ENCODE measurements at places on chromosomes 4 and X.

- DNase-seq: no peak
Measured at GRCh38 chr4:186307916-186308315, 41.9 kb downstream of the F11 start.

- DNase-seq: no peak
Measured at GRCh38 chr4:79177388-79177787, 148.5 kb downstream of the NAA11 start.

GRCh38 chr4:168259096-168259495 lies 59.5 kb downstream of the DDX60 start:
- no peak for DNase-seq

DNA sequence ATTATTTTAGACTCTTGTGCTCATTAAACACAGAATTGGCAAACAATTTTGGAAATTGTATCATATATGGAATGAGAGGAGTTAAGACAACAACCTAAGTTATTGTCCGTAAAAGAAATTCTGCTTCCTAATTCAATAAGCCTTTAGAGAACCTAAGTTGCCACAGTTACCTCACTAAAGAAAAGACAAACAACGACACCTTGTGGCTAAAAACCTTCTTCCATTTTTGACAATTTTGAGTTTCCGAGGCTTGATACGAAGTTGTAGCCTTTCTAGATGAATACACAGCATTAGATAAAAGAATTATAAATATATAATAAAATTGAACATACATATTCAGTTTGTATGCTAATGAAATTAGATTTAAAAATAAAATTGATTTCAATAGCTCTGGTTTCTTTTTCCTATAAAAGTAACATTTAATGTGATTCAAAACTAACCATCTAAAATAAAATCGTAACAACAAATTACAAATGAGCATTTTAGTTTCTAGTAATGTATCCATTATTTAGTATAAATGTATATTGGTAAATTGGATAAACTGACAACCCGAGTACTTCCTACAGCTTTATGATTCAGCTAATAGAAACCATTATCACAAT lies 275.1 kb downstream of the GPM6A start:
- peak; percentile 51 for DNase-seq

- peak; percentile 28 for DNase-seq
Measured at GRCh38 chrX:80216086-80216485, 201.5 kb downstream of the TBX22 start.

- DNase-seq: no peak
Measured at GRCh38 chr4:48194971-48195370, 60.9 kb upstream of the TXK start.

GRCh38 chr4:151955721-151956380 lies 195.0 kb upstream of the GATB start:
- no peak for DNase-seq

DNA sequence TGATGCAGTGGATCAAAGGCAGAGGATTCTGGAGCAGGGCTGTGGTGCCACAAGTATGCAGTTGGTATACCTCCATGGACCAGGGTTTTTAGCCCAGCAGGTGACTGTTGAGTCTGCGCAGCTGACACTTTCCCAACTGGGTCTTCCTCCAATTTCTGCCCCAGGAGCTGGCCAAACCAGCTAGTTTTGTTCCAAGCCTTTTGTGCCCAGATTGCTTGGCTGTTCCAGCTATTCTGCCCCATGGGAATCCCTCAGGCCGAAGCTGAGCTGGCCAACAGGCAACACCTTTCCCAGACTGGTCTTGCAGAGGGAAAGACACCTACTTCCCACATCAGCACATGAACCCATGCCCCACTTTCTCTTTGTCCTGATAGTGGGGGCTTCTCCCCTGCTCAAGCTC lies 22.8 kb upstream of the ANKRD17 start:
- no peak for DNase-seq

GRCh38 chr4:182897601-182898478 lies 19.3 kb downstream of the DCTD start:
- no peak for DNase-seq

DNA sequence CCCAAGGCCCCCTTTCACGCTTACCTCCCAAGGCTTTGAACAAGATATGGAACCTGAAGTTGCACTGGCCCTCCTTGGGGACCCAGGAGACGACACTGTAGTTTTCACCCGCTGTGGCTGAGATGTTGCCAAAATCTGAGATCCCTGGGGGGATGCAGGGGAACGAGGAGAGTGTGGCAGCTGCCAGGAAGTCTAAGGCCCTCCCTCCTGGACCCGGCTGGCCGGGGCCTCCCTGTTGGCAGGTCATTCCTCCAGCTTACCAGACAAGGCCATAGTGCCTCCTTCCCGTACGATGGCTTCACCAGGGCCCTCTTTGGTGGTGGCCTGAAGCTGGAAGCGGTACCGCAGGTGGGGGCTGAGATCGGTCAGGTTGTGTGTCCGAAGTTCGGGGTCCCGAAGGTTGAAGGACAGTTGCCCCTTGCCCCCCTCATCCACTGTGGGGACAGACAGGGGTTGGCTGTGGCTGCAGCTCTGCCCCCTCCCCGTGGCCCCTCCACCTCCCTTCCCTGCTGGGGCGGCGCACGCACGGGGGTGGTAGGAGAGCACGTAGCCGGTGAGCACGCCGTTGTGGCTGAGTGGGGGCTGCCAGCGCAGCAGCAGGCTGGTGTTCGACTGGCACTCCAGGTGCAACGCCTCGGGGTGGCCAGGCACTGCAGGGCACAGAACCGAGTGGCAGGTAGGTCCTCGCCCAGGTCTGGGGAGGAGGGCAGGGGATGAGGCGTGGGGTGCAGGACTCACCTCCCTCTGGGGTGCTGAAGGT lies 21.2 kb downstream of the L1CAM start:
- no peak for DNase-seq

DNA sequence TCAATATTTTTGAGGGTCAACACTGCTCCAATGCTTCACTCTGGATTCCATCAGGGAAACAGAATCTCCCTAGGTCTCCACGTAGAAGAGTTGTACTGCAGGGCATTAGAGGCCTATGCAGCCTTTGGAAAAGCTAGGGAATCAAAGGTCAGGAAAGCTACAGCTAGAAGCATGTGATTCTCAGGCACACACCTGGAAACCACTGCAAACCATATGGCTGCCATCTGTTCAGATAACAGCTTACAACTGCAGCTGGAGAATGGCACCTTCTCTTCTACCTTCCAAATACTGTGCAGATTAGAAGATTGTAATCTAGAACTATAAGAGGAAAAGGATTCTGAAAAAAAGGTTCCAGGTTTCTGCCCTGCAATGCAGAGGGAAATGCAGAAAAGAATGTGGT lies 60.6 kb downstream of the BTC start:
- no peak for DNase-seq

DNA sequence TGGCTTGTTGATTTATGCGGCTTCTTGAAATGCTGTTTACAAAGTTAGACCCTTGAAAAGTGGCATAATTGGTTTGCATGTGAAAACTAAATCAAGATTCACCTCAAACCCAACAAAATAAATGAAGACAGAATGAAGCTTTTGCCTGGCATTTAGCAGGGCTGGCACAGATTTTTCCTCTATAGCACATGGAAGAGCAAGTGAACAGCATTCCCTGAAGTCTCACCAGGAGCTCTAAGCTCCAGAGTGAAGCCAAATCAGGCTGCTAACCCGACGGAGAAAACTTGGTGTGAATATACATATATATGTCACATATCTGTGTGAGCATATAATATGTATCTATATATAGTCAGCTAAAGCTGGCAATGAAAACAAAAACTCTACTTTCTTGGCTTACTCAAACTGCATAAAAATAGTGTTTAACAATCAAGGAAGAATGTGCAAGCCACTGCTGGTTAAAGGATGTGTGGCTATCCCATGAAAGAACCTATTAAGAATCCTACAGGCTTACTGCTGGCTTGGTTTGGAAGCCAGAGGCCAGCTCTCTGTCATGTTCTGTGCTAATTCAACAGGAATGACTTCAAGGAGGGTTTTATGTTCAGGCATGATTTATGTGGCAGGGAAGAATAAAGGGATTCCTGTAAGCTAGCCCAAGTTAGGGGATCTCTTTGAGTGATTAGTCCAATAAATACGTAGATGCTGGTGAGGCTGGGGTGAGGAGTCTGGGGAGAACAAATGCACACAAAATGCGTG lies 69.9 kb downstream of the MFAP3L start:
- DNase-seq: peak; percentile 86

DNA sequence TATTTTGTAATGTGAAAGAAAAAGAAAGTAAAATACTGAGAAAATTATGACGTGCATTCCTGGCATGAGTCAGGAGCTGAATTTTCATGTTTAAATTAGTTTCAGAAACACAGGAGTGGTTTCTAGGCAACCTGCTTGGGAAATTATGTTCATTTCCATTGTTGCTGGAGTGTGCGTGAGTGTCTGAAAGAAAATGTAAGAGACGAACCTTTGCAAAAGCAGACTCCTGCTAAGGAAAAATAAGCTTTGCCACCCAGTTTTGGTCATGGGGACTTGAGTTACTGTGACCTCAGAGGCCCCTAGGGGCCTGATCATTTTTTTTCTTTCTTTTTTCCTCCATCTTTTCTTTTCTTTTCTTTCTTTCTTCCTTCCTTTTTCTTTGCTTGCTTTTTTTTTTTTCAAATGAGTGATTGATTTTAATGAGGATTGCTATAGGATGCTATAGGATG lies 18.8 kb upstream of the CHRNA9 start:
- peak; percentile 90 for DNase-seq

DNA sequence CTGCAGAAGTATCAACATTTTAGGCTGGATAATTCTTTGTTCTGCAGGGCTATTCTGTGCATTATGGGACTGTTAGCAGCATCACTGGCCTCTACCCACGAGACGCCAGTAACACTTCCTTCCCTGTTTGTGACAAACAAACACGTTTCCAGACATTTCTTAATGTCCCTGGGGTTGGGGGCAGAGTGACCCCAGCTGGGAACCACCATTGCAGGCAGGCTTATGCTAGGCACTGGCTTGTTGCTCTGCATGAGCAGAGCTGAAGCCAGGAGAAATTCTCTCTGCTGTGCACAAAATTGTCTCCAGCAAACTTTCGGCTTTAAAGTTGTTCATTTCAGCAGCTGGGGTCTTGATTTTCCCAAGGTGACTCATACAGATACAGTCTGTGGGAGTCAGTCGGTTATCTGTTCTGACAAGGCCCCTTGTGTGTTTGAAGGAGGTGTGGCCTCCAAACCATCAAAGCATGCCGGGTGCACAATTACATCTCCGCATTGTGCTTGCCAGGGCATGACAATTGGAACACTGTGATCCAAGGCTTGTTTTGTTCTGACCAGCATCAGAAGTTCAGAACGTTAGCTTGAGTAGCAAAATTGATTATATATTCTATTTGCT lies 156.4 kb upstream of the BOD1L1 start:
- DNase-seq: no peak

DNA sequence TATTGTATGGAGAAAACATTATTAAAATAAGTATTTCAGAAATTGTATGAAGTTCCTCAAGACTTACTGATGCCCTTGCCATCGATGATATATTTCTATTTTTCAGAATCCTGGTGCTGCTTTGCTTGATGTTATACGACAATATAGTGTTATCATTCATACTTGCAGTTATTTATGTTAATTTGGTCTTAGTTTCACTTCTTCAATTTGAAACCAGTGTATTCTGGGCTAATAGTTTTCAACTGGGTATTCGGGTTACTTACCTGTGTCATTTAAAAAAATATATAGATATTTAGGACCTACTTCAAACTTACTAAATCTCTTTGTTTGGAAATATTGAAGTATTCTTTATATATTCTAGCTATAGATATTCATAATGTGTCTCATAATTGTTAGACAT lies 1414.7 kb downstream of the C4orf33 start:
- DNase-seq: no peak

DNA sequence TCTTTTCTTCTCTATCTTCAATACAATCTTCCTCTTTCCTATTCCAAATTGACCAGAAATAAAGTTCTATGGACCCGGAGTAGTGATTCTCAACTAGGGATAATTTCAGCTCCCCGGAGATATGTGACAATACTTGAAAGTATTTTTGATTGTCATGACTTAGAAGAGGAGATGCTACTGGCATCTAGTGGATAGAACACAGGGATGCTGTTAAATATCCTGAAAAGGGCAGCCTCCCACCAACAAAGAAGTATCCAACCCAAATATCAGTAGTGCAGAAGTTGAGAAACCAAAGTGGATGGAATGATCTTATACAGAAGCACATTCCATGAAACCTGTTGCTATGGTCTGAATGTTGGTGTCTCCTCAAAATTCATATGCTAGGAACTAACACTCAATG lies 65.7 kb upstream of the NDST3 start:
- no peak for DNase-seq

GRCh38 chr4:8739317-8739716 lies 132.3 kb downstream of the HMX1 start:
- no peak for DNase-seq

- no peak for DNase-seq
Measured at GRCh38 chr4:138052806-138053632, 189.1 kb downstream of the SLC7A11 start.

GRCh38 chr4:4778554-4778953 lies 80.9 kb upstream of the MSX1 start:
- DNase-seq: no peak

- peak; percentile 12 for DNase-seq
Measured at GRCh38 chrX:41759817-41760216, 35.8 kb downstream of the GPR82 start.
